Daoy (cell line): ENCODE measurements at places on chromosomes 2 and 18. TPM values are rescaled to one million over a fixed set of nuclear protein-coding genes. Genes with fewer than 3 reads are reported as not detected.
A peak's percentile ranks its signal among the peaks of the same experiment; 100 is the strongest.

SOCS6 gene
- 17.0 and 17.8 TPM in 2 replicates for total RNA-seq

LOXHD1 gene
- total RNA-seq = not detected in 2 replicates

DNA sequence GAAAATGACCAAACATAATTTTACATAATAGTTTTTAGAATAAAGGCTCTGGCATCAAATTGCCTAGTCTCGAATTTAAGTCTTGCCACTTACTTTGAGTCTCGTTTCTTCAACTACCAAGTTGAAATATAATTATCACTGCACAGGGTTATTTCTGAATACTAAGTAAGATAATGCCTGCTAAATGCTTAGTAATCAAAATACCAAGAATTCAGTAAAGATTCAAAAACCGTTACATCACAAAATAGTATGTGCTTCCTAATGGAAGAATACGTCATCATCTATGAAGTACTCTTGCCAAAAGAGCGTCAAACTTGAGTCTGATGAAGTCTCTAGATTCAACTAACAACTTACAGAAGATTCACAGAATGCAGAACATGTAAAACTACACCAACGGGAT, 40.5 kb downstream of the ATL2 start:
- DNase-seq = no peak

ZNF638 gene
- total RNA-seq = 69.8 and 132 TPM in 2 replicates

CERKL gene
- total RNA-seq = 0.29 TPM in 1 of 2 replicates, not detected in the other

DNA sequence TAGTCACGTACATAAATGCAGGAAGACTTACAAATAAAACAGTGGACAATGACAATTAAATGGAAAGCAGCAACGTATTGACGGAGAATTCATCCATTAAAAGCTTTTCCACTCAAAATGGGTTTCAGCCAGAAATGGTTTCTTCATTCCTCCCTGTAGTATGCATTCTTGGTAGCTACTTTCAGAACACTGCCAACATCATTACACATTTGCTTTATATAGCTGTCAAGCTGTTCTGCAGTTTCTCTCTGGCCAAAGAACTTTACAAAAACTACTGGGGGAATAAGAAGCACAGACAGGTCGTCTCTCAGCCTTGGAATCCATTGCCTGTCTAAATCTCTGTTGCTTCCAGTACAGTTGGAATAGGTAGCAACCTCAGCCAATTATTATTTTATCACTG, 84.1 kb upstream of the NCKAP5 start:
- DNase-seq = no peak

SLC38A11 gene
- not detected in 2 replicates for total RNA-seq

DNA sequence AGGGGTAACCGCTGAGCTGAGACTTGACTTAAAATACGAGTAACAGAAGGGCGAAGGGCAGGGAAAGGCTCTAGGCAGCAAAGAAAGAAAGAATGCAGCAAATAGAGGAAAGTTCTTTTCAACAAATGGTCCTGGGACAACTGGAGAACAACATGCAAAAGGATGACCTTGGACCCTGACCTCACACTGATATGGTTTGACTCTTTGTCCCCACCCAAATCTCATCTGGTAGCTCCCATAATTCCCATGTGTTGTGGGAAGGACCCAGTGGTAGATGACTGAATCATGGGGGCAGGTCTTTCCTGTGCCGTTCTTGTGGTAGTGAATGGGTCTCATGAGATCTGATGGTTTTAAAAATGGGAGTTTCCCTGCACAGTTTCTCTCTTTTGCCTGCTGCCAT, 33.9 kb downstream of the ST3GAL5 start:
- DNase-seq = no peak

SPR gene
- total RNA-seq = 33.7 and 39.1 TPM in 2 replicates

DNA sequence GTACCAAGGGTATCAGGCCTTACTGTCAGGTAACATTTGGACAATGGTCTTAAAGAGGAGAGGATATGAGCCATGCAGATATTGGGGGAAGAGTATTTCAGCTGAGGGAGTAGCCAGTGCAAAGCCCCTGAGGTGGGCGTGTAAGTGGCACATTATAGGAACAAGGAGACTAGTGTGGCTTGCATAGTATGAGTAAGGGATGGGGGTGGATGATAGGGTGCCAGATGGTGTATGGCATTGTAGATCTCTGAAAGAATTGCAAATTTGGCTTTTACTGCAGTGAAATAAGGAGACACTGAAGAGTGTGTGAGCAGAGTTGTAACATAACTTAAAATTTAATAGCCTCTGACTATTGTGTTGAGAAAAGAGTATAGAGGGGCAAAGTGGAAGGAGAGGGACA, 244.0 kb downstream of the PDE11A start:
- DNase-seq = no peak

- peak; percentile 64 for DNase-seq
Measured at GRCh38 chr2:182642328-182642727, 73.7 kb upstream of the DNAJC10 start.

DNA sequence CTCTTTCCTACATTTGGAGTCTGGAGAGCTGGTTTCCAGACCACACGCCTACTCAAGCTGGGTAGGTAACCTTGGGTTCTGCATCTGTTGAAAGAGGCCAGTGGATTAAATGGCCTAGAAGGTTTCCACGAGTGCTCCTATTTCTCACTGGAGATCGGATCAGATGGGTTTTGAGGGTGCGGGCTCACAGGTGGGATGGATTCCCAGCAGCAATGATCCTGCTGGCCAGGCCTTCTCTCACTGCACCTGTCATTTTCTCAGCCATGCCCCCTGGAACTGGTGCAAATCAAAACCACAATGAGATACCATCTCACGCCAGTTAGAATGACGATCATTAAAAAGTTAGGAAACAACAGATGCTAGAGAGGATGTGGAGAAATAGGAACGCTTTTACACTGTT, 747.5 kb upstream of the RAB6C start:
- DNase-seq = no peak

MYO5B gene
- total RNA-seq = 2.8 and 3.1 TPM in 2 replicates

DNA sequence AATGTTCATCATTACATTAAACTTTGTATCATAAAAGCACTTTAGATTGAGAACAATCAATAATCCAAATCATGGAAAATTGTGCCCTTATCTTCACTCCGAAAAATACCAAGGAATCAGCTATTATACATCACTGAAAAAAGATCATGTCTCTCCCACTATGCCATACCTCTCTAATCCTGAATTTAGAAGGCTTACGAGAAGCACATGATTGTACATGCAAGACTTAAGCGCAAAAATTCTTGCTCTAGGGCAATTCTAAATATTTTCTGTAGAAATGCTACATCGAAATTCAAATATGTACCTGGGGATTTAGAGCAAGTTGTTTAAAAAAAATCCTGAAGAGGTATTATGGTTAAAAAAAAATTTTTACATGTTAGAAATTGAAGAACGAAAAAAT, 1.3 kb downstream of the CYTIP start:
- DNase-seq = no peak

GAD1 gene
- total RNA-seq = 8.6 and 11.7 TPM in 2 replicates

CFC1 gene
- not detected in 2 replicates for total RNA-seq

CFAP65 gene
- 0.11 TPM in 1 of 2 replicates, not detected in the other for total RNA-seq

HEATR5B gene
- 18.5 and 21.6 TPM in 2 replicates for total RNA-seq

LCT gene
- 0.40 TPM in 1 of 2 replicates, not detected in the other for total RNA-seq

LRRTM4 gene
- 0.29 TPM in 1 of 2 replicates, not detected in the other for total RNA-seq
